ENCODE measurements at places on chromosomes 3 and 15.

DNA sequence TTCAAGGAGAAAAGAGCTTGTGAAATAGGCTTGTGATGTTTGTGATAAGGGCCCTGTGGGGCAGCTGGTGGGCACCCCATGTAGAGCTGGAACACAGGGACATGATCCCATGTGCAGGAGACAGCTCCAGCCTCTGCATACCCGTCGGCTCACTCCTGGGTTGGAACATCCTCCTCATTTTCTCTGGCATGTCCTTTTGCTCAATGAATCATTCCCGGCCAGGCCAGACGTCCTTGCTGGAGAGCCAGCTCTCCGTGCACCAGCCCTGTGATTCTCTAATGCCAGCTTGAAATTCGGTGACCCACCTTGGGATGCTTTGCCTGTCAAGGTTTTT, 77.3 kb downstream of the SMAD3 start:
- no peak for DNase-seq

- DNase-seq, result no peak
Measured at GRCh38 chr15:94026458-94027304, 204.7 kb upstream of the MCTP2 start.

DNA sequence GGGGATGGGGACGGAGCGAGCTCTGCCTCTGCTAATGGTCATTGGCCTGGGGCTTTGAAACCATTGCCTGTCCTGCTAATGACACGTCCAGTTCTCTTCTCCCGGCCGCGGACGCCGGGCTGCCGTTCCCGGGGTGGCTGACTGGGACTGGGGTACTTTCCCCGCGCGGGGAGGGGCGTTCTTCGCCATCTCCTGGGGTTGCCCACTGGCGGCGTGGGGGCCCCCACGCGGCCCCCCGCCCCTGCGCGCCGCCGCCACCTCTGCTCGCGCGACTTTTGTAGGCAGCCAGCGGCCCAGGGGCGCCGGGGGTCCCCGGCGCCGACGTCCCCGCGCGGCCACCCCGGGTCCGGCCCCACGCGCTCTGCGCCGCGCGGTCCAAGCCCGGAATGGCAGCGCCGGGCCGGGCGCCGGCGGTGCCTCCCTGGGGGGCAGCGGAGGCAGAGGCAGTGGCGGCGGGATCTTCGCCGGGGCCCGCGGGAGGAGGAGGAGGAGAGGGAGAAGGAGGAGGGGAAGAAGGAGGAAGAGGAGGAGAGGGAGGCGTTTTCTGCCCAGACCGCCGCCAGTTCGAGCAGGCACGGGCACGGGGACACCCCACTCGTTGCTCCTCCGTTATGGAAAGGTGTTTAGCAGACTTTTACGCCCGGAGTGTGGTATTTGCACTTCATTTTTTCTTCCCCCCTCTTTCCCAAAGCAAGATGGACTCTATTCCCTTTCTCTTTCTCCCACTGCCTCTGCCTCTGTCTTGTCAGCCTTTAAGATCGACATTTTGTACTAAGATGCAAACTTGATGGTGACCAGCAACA, 2.3 kb downstream of the BBX start:
- no peak for DNase-seq

DNA sequence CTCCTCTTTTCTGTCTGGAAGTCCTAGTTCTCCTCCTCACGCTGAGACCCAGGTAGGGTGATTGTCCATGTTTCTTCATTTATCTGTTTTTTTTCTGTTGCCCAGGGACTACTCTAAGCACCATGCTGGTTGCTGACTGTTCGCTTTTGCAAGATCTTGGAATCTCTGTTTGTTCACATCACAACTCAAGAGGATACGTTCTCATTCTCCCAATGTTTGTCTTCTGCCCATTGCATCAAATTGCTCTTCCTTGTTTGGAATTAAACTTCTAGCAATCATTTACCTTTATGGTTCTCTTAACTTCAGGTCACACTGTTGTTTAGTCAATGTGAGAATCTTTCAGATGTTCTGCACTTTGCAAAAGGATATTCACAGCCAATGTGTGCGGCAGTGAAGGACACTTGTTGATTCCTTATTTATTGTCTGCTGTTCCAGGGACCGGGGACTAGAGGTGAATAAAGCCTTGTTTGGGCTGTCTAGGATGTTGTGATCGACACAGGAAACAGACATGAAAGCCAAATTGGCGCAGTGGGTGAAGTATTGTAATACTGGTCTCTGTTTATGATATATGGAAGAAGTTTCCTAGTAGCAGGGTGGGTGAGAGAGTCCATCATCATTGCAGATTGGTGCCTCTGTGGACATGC, 24.5 kb downstream of the LPP start:
- DNase-seq, result peak; percentile 16

DNA sequence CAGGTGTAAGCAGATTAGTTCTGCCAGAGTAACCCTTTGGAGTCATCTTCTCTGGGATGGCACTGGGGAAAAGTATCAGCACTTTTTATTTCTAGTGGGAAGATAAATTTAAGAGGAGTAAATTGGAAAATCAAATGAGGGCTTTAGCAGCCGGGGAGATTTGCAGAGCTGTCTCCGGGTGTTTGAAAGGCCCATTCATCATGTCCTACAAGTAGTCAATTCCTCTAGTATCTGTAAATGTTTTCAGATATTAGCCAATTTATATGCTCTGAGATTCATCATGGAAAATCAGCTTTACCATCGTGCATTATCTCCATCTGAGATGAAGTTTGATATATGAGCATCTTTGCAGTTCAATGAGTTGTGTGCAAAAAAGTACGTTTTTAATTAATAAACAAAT, 93.6 kb downstream of the CDIN1 start:
- DNase-seq, result no peak

- no peak for DNase-seq
Measured at GRCh38 chr3:56368846-56369245, 99.4 kb downstream of the ERC2 start.

GRCh38 chr3:47847260-47847659, 44.3 kb downstream of the DHX30 start:
- no peak for DNase-seq

GRCh38 chr3:61117045-61117898, 134.0 kb downstream of the FHIT start:
- no peak for DNase-seq

GRCh38 chr15:100842756-100843730, 36.6 kb upstream of the ALDH1A3 start:
- DNase-seq, result no peak

- no peak for DNase-seq
Measured at GRCh38 chr3:197847866-197848401, 56.9 kb downstream of the LRCH3 start.

GRCh38 chr3:119125742-119126504, 20.0 kb upstream of the TEX55 start:
- no peak for DNase-seq

DNA sequence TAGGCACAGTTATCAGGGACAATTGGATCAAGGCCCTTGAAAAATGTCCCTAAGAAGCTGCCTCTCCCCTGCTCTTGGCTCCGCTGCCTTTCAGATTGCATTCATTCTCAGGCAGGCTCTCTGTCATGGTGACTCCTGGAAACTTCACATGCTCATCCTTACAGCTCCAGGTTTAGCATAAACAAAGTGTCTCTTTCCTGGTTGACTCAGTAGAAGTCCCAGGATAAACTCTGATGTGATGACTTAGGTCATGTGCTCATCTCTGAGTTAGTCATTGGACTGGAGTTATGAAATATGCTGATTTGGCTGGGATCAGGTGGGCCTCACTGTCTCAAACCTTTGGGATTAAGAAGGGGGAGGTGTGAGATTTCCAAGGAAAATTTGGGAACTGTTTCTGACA, 243.8 kb downstream of the ZNF621 start:
- DNase-seq, result no peak

- DNase-seq, result no peak
Measured at GRCh38 chr3:174202561-174202960, 656.6 kb upstream of the NAALADL2 start.

- no peak for DNase-seq
Measured at GRCh38 chr3:153552887-153553604, 391.0 kb downstream of the RAP2B start.

- DNase-seq, result no peak
Measured at GRCh38 chr3:151262871-151263525, 15.3 kb downstream of the P2RY14 start.

- DNase-seq, result no peak
Measured at GRCh38 chr3:21839592-21839991, 88.6 kb upstream of the ZNF385D start.

- DNase-seq, result no peak
Measured at GRCh38 chr3:52068055-52068571, 11.7 kb upstream of the DUSP7 start.

DNA sequence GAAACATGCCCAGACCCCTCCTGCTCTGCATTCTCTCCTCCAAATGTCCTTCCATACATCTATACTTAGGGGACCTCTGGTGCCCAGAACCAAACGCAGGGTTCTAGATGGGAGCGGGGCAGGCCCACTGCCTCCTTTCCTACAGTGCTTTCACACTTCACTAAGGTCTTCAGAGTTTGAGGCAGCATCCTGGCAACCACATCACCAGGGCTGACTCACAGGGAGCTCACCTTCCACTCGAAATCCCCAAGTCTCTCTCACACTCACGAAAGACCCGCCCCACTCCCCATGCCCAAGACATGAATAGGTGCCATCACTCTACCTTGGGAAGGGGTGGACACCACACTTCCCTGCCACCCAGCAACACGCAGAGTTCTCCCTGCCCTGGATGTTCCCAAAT, 18.9 kb downstream of the HOMER2 start:
- no peak for DNase-seq

DNA sequence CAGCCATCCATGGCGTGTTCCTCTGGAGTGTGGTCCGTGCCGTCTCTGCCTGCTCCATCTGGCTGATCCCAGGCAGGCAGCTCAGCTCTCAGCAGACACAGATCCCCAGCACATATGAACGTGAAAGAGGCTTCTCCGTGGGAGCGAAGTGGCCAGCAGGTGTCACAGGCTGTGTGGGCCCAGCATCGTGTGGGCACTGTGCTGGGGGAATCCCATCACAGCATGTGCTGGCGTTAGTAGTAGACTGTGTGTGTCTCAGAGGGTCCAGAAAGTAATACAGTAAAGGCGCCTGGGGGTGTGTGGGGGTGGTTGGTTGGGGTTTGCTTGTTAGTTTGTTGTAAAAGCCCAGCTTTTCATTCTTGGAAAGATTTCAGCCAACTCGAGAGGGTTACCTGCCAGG, 147.6 kb downstream of the IGF1R start:
- DNase-seq, result no peak

DNA sequence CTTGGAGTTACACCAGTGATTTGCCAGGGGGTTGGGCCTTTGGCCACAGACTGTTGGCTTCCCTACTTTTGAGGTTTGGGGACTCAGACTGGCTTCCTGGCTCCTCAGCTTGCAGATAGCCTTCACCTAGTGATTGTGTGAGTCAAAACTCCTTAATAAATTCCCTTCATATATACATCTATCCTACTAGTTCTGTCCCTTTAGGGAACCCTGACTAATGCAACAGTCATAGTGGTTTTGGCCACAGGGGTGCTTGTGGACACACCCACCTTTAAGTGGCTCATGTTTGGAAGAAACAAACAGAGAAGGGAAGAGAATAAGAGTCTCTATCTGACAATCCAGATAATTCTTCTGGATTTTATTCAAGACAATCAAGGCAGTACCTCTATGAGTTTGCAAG, 457.7 kb downstream of the EPHA3 start:
- DNase-seq, result no peak

DNA sequence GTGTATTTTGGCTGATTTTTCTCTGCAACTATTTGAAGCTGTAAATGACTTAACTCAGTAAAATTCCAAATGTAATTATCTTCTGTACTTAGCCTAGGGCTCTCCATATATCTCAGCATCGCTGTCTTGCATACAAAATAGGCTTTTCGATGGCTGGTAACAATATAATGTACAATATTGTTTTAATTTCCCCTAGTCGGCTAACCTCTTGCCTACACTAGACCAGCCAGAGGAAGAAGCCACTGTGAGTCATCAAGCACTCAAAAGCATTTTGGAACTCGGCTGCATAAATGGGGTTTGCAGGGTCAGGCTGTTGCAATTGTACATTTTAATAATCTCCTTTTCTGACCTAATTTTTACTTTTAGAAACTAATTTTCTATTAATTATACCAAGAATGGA, 583.8 kb downstream of the FOXP1 start:
- DNase-seq, result no peak

DNA sequence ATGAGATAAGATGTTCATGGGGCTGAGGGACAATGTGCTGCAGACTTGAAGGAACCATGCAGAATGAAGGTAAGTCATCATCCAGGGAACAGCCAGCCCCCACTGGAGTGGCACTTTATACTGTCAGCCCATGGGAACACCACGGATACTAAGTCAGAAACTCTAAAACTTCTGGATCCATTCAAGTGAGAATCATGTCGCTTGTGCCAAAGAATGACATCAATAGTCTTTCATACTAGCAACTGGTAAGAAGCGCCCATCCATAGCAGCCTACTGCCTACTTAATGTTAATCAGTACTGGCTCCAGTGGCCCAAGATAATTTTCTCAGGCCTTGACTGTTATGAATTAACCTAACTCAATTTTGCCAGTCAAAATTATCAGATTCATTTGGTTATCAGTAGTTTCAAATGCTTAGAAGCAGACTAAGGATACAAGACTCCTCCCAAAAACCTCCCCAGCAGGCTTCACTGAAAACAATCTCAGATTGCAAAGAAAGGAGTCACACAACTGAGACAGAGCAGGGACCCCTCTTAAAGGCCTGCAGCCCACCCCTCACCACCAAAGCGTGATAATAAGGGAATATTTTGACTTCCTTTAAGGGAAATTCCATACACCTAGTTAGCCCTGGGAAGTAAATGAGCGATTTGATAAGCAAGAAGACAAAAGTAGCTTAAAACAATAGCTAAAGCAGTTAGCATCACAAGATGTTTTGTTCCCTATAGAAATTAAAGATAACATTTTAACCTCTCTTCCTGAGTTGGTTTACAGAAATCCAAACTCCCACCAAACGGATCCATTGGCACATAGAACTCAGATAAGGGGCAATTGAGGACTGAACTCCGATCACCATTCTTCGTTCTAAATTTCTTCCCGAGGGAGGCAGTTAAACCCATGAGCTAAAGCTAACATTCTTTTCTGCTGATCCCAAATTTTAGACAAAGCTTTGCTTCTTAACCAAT, 98.8 kb downstream of the TGFBR2 start:
- no peak for DNase-seq

- no peak for DNase-seq
Measured at GRCh38 chr3:131903988-131904415, 130.8 kb downstream of the CPNE4 start.

DNA sequence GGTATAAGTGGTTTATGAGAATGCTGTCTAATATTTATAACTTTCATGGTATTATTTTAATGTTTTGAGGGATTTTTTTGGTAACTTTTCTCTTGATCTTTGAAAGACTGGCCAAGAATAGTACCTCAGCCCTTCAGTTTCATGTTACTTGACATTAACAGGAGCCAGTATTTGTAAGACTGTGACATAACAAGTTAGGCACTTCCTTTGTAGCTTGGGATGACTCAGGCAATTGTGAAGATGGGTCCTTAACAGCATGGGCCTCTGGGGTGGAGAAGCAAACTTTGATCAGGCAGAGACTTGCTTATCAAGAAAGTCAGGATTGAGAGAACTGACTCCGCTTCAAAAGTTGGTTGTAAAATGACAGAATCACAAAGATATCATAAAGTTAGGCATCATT, 9.5 kb downstream of the LRRC49 start:
- DNase-seq, result no peak

Measured in T-cell (primary cell).